Mesenteric fat pad (tissue), 1 donor: ENCODE measurements at places on chromosomes 12 and 14. TPM values are rescaled to one million over a fixed set of nuclear protein-coding genes. Genes with fewer than 3 reads are reported as not detected.

Gene CCDC38
- not detected for total RNA-seq

Gene SMIM41
- 0.45 TPM for total RNA-seq

Gene LALBA
- not detected for total RNA-seq

Gene GLS2
- not detected for total RNA-seq

Gene PMCH
- not detected for total RNA-seq

Gene INHBC
- not detected for total RNA-seq

Gene SERPINA6
- total RNA-seq: not detected

Gene GALNT16
- 14.9 TPM for total RNA-seq

Gene CARMIL3
- total RNA-seq: 0.61 TPM

Gene LTBP2
- total RNA-seq: 58.2 TPM

Gene HCAR1
- total RNA-seq: 6.1 TPM

Gene RNASE4
- 67.0 TPM for total RNA-seq

Gene TBX3
- total RNA-seq: 16.5 TPM

Gene ACOT4
- total RNA-seq: 4.9 TPM

Gene SMCO2
- total RNA-seq: not detected

Gene ST8SIA1
- total RNA-seq: 1.6 TPM

Gene DYNC1H1
- 473 TPM for total RNA-seq

Gene PLEKHG7
- not detected for total RNA-seq

Gene ADCY6
- 58.5 TPM for total RNA-seq

Gene TNS2
- 210 TPM for total RNA-seq

Gene HAL
- total RNA-seq: 2.5 TPM

Gene ALDH1L2
- 21.1 TPM for total RNA-seq

Gene FGF23
- not detected for total RNA-seq

Gene SMOC1
- total RNA-seq: 0.93 TPM
